Tongue (tissue), 3 donors: ENCODE measurements at places on chromosomes 12 and 14. TPM values are rescaled to one million over a fixed set of nuclear protein-coding genes. Genes with fewer than 3 reads are reported as not detected.

DNA sequence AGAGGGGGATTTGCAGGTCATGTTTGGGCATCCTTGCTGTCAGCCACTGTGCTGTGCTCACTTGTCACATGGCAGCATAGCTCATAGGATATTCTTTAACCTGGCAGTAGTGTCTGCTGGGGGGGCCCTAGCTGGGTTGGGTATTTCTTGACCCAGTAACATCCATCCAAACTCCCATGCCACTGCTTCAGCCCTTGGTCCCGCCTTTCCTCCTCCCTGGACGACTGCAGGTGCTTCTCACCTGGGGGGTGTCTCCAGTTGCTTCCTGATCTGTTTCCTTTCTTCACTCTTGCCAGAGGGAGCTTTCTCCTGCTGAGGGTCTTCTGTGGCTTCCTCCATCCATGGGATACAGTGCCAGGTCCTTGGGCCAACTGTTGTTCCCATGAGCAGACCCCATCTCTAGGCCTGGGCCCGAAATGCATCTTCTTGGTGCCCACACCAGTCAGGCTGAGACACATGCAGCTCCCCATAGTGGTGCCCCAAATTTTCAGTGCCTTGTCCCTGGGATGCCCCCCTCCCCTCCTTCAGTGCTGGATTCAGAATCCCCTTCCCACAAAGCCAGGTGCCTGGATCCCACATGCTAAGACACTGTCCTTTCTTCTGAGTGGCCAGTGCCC lies 20.5 kb downstream of the C14orf132 start:
- no peak for DNase-seq

PTPN6 gene
- 11.4 TPM for total RNA-seq

DNA sequence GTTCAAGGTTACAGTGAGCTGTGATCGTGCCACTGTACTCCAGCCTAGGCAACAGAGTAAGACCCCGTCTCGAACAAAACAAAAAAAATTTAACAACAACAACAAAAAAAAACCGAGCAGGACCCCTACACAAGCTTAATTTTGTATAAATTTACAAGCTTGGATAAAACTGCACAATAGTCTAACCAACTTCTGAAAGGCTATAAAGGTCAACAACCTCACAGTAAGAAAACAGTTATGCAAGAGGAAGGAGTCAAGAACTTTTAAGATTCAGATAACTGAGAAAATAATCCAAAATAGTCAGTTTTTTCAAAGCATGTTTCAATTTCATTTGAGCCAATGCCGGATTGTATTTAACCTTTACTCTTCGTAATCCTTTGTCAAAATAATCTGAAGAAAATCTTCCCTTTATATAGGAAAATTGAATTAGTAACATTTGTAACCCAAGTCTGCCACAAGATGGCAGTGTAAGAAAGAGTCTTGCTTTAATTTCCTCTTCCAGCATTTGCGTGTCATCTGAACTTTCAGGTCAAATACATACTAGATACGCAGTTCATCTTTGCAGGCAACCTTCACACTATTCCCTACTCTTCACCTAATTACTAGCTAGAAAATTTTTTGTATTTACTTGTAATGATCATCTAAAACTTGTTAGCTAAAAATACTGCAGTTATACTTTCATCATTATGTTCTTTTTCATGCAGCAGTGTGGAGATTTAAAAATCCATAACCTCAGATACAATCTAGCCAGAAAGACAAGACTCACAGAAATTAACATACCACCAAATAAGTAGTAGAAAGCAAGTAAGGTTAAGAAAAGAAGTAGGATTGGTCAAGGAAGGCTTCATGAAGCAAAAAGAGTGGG lies 5.8 kb downstream of the CCNB1IP1 start:
- DNase-seq: peak; percentile 82

DNA sequence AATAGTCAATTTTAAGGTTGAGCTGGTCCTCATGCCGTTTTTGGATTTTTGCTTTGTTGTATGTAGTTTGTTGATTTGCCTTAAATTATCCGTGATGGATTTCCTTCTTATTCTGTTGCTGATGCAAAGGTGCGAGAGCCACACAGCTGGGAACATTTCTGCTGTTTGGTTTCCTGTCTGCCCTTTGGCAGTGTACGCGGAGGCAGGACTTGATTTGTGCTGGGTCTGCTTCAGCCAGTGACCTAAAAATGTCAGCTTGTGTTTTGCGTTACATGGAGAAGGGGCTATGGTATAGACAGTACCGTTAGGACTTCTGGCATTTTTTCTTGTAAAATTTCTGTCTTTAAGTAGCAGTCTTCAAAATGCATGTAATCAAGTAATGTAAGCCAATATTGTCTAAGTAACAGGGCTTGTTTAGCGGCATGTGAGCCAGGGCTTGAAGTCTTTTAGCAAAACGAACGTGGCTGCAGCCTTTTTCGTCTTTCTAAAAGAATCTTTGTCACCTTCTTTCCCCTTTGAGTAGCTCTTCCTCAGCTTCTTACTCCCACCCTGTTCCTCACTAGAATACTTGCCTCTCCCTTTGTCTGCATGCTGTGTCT lies 18.2 kb upstream of the RD3L start:
- DNase-seq: peak; percentile 12

- peak; percentile 26 for DNase-seq
These were observed 75.9 kb upstream of the C12orf71 start for GRCh38 chr12:27158297-27158696.

LMO3 gene
- total RNA-seq: 7.2 TPM

TAS2R7 gene
- not detected for total RNA-seq

GRCh38 chr12:54266852-54267251 lies 13.1 kb downstream of the CBX5 start:
- no peak for DNase-seq

DNA sequence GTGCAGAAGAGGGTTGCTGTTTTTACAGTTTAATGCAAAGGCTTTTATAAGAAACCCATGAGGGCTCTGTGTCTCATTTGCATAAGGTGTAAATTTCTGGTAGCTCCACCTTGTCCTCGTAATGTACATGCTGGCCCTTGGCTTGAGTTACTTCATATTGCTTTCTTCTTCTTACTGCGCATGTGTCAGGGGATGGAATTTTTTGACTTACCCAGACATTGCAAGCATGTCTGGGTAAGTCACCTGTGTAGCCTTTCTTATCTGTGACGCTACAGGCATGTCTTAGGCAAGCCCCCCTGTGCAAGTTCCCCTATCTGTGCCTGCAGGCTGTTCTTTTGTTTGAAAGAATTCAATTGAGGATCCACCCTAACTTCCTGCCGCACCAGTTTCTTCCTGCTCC lies 274.2 kb downstream of the ETNK1 start:
- no peak for DNase-seq

DNA sequence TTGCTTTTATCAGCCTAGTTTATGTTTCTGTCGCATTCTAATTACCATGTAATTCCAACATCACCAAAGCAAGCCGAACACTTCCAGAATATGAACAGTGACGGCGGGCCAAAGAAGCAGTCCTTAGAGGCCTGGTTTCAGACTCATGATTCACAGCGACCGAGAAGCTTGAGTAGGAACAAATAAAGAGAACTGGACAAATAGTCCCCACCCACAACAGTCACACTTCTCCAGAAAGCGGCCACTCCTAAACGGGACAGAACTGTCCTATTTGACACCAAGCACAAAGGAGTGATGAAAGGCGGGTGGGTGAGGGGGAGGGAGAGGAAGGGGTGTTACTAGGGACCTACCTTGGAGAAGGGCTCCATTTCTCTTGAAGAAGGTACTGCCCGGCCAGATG lies 136.4 kb downstream of the FOXN3 start:
- DNase-seq: no peak

- no peak for DNase-seq
These were observed 495.2 kb upstream of the SOX5 start for GRCh38 chr12:24444634-24445033.

NIN gene
- total RNA-seq: 51.8 TPM

DNA sequence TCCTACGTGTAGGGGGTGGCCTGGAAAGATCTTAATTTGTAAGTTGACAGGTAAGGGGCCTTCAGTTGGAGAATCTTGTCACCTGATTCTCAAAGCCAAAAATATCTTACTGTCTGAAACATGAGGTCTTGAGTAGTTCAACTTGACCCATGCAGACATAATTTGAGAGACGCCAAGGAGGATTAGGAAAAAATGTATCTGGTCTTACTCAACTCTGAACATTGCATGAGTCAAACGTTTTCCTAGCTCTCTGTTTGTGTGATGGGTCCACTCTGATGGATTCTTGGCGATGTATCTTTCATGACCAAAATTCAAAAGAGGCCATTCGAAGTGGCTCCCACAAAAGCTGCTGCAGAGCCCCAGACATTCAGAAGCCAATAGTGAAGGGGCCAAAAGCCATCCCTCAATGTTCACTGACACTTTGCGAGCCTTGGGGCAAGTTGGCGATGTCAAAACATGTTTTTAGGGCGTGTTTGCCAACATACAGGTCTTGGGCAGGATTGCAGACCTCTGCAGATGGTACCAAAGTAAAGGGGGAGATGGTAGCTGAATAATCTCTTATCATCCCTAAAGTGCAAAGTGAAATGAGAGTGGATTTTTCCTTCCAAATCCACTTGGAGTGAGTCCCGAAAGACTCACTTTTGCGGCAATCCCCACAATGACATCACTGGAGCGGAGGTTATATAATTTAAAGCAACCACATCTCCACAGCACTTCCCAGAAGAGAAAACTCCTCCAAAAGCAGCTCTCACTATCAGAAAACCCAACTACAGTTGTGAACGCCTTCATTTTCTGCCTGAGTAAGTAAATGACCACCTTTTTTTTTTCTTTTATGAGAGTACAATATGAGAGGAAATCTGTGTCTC lies at the start of gene BDKRB1:
TSS of gene BDKRB1 (plus strand) at position 710 of the 866 bp plus-strand sequence. CDS start 7,473 bp downstream, outside the sequence.
- DNase-seq: peak; percentile 89

KLRK1 gene
- 1.7 TPM for total RNA-seq

ESPL1 gene
- total RNA-seq: 8.9 TPM

- peak; percentile 80 for DNase-seq
These were observed 14.2 kb upstream of the PLXNC1 start for GRCh38 chr12:94133964-94134795.

GRCh38 chr14:85415015-85415712 lies 114.8 kb upstream of the FLRT2 start:
- DNase-seq: peak; percentile 86

GRCh38 chr12:117125272-117125613 lies 26.0 kb upstream of the TESC start:
- no peak for DNase-seq

GRCh38 chr12:31849090-31849687 lies 110.0 kb upstream of the RESF1 start:
- no peak for DNase-seq

PPM1H gene
- total RNA-seq: 4.5 TPM

MORN3 gene
- total RNA-seq: 0.41 TPM

GRCh38 chr12:5318874-5319273 lies 113.0 kb upstream of the NTF3 start:
- peak; percentile 28 for DNase-seq

MYF6 gene
- 164 TPM for total RNA-seq

ISCA2 gene
- total RNA-seq: 14.8 TPM
